ENCODE measurements at places on chromosomes 1 and 21.

DNA sequence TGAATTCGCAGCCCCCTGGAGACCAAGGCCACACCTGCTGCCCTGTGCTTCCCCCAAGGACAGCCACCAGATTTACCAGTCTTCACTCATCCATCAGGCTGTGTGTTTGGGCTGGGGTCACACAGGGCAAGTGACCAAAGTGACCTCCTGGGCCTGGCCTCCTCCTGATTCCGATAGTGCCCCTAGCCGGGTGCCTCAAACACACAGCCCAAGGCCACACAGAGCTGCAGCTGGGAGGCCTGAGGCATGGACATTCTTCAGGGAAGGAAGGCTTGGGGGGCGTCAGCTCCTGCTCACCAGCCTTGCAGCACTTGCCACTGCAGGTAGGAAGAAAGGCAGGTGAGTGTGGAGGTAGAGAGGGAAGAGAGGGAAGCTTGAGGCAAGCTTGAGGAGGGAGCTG is 181.3 kb downstream of the RUNX1 start:
- no peak for DNase-seq

- DNase-seq = no peak
These were observed 77.6 kb upstream of the IFNAR2 start for GRCh38 chr21:33151941-33152731.

DNA sequence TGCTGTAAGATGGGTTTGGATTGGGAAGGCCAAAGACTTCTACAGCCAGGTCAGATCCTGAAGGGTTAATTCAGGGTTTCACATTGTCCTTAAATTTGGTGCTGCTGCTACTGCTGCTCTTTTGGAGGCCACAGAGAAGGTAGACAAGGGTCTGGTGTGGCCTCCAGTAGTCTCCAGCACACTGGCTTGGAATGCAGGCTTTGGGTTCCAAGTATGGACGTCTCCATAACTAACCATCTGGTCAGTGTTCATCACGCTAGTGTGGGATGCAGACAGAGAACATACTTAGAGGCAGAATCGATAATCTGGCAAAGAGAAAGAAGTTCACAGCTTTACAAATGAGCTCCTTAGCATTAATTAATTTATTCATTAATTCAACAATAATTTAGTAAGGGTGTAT is 154.1 kb downstream of the ZBTB18 start:
- no peak for DNase-seq

DNA sequence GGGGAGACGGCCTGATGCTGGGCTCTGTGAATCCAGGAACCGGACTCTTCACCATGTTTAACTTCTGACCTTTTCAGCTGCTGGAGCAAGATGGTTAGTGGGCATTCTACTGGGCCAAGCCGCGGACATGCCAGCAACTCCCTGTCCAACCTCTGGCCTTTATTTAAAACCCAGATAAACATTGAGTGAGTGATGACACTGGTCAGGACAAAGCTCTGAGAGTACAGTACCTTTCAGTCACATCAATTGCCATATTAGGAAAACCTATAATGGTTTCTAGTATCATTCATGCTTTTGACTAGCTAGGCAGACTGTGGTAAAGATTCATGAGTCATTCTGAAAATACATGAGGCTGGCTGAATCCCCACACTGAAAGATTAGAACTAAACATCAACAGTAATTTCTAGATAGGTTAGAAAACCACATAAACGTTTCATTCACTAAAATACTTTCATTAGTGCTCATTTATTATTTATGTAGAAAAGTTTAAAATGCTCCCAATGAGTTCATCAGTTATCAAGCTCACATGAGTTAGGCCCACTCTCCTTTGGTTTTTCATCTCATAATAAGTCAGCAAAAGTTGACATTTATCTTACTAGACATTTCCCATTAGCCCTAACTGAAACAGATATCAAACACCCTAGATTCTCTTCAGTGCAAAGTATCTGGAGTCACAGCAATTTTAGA is 7.1 kb upstream of the ACTA1 start:
- no peak for DNase-seq

- peak; percentile 69 for DNase-seq
These were observed 119.8 kb downstream of the OSBPL9 start for GRCh38 chr1:51736702-51737101.

GRCh38 chr1:99503276-99503747 is 142.6 kb upstream of the PALMD start:
- DNase-seq = no peak

GRCh38 chr1:151259351-151259750 is 4.8 kb downstream of the PSMD4 start:
- DNase-seq = no peak

DNA sequence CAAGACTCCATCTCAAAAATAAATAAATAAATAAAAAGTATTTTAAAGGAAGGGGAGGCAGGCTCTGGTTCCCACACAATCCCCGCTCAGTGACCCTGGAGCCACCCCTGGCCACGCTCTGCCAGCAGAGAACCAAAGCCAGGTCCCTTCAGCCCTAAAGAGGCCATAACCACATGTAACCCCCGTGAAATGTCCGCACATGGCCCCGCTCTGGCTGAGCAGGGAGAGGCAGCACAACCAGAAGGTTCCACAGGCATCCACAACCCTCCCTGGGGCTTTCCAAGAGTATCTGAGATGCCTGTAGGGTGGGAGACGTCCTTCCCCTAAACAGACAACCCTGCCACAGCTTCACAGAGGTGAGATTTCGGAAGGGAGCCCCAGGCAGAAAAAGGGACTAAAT is 1.4 kb upstream of the ARF1 start:
- no peak for DNase-seq

DNA sequence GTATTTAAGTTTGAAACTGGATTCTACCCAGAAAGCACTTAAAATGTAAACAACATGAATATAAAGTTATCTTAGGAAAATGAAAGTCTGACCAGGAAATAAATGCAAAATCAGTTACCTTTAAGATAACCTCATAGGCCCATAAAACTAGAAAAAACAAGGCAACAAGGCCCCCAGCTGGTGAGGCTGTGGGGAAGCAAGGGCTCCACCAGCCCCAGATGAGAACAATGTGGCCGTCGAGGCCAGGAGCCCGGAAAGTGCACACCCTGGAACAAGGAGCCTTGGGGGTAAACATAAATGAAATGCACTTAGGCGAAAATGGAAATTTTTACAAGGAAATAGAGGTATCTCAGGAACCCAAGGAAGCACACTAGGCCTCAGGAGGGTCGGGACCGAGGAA is 37.9 kb upstream of the BMP8B start:
- no peak for DNase-seq

- no peak for DNase-seq
These were observed 61.2 kb downstream of the SYT6 start for GRCh38 chr1:114092186-114093062.

- no peak for DNase-seq
These were observed 413.4 kb downstream of the DSCAM start for GRCh38 chr21:40433538-40433937.

- no peak for DNase-seq
These were observed 60.8 kb downstream of the ITPKB start for GRCh38 chr1:226678251-226678650.

DNA sequence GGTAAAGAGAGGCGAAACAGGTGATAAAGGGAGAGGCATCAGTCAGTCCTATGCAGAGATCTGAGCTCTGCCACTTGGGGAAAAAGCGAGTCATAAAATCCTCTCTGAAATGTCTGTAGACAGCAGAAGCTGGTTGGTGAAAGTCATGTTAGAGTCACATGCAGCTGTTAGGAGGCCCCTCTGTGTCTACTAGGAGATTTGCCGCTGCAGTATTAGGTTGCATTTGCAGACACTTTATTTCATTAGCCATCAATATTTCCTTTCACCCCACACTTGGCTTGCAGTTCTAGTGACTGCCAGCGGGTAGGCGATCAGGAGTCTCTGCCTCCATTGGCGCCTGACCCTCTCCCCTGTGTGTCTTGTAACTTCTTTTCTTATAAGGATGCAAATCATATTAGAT is 16.2 kb downstream of the ATP1A4 start:
- no peak for DNase-seq

DNA sequence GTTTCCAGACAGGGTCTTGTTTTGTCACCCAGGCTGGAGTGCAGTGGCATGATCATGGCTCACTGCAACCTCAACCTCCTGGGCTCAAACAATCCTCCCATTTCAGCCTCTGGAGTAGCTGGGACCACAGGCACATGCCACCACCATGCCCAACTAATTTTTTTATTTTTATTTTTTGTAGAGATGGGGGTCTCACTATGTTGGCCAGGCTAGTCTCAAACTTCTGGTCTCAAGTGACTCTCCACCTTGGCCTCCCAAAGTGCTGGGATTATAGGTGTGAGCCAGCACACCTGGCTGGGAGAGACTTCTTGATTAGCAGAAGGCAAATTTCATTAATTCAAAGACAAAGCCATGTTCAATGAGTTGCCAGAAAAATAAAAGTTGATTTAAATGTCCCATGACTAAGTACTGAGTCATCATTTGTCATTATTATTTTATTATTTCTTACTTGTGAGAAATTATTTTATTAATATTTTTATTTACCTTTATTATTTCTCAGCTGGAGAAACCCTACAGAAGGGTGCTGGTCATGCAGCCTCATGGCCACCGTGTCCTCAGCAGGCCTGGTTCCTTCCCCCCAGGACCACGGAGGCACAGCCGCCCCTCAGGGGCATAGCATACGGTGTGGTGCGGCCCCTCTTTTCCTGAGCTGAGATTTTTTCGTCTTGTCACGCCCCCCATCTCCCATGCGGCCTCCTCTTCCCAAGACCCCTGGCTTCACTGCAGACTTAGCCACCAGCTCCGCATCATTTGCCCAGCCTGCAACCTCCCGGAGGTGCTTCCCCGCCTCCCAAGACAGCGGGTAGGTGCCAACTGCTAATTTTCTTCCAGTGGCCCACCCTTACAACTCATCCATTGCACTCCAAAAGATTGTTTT is 55.3 kb upstream of the SIM2 start:
- DNase-seq = no peak

DNA sequence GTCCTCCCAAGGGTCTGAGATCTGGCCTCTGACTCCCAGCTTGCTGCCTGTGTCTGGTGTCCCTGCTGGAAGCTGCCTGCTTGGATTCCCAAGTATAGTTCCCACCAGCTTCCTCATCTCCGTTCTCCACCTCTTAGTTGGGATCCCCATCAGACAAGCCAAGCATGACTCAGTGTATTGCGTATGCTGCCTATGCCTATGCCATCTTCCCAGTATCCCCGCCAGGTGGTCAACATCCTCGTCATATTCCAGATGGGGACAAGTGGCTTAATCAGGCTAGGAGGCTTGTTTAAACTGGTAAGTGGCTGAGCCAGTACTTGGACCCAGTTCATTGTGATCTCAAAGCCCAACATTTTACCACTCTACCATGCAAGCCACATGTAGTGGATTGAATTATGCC is 204.4 kb downstream of the GRIK3 start:
- DNase-seq = no peak

- peak; percentile 69 for DNase-seq
These were observed 22.0 kb upstream of the BCAR3 start for GRCh38 chr1:93703643-93704042.
